CD8-positive, alpha-beta memory T cell (primary cell): ENCODE measurements at places on chromosomes 1 and 21. TPM values are rescaled to one million over a fixed set of nuclear protein-coding genes. Genes with fewer than 3 reads are reported as not detected.

The SV2A gene
- 2.9 TPM for polyA plus RNA-seq

- DNase-seq: no peak
Observed at GRCh38 chr21:21675601-21676000, 677.4 kb downstream of the NCAM2 start.

GRCh38 chr1:112689842-112690237, 15.4 kb downstream of the MOV10 start:
- no peak for DNase-seq

DNA sequence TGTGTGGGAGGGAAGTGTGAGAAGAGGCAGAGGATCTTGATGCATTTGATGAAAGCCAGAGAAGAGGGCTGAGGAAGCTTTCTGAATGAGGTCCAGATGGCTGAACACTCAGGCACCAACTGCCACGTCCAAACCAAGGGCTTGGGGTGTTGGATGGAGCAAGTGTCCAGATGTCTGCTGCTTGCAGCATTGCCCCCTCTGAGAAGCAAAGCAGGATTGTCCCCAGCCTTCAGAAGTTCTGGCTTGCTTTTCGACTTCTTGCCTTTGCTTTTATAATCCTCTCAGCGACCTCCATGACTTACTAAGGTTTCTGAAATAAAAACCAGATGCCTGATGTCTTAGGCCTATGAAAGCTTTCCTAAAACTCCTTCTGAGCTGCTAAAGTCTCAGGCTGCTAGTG, 182.5 kb downstream of the HUNK start:
- no peak for DNase-seq

DNA sequence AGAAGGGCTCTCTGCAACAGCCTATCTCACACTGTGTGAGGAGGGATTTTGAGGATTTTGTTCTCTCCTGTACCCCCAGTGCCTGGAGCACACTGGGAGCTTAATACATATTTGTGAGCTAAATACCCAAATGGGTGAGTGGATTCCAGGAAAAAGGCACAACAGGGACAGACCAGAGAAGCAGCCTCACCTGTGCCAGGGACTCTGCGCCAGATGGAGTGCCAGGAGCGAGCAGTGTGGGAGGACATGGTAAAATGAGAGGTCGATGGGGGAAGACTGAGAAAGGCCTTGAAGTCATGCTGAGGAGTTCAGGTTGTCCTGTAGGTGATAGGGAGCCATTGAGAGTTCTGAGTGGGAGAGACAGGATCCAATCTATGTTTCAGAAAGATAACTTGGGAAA, 11.0 kb upstream of the KCNA2 start:
- DNase-seq: no peak

- DNase-seq: no peak
Observed at GRCh38 chr1:15244813-15245212, 2.2 kb upstream of the FHAD1 start.

DNA sequence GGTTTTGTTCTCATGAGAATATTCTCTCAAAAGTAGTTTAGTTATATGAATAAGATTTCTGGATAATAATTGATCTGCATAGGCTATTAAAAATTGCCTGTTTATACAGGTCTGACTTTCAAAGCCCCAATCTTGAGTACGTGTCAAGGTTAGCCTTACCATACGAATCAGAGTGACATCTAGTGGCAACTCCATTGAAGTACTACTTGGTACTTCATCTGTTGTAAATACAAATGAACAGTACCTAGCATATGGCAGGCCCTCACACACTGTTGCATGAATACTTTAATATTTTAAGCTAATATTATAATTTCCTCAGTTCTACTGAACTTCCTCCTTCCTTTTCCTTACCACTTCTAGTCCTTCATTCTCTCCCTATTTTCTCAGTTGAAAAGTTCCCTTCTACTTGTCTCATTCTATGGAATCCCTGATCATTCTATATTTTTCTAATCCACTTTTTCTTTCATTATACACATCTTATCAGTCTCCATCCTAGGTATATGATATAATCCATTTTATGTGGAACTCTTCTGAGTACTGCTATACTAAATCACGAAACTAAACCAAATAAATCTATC, 101.2 kb downstream of the AKT3 start:
- no peak for DNase-seq
